Esophagus mucosa (tissue), 1 donor: ENCODE measurements at places on chromosomes 1 and 21. TPM values are rescaled to one million over a fixed set of nuclear protein-coding genes. Genes with fewer than 3 reads are reported as not detected.

- no peak for ATAC-seq
Observed at GRCh38 chr1:32885676-32886003, 651 bp upstream of the HPCA start.

GRCh38 chr1:56626546-56626945 is 18.6 kb upstream of the PRKAA2 start:
- no peak for ATAC-seq

GRCh38 chr1:224718470-224719053 is 102.4 kb downstream of the CNIH3 start:
- no peak for ATAC-seq

DNA sequence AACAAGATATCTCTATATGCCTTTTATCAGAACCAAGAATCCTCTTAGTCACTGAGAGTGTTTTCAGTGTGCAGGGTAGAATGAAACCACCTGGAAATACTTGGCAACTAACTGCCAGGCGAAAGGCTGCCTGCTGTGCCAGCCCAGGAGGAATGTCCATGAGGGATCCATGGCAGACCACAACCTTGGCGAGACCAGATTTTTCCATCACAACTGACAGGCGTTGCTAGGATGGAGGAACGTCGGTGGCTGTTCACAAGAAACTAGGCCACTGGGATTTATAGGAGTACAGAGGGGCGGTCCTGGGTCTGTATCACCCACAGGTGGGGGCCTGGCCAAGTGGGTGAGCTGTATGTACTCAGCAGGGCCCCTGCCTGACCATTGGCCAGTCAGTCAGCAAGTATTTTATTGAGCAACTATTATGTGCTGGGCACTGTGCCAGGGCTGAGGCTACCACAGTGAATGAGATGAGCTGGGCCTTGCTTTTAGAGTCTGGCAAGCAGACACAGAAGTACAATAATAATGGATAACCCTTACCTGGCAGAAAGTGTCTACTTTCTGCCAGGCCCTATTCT is 199.4 kb downstream of the FOXD2 start:
- no peak for ATAC-seq

DNA sequence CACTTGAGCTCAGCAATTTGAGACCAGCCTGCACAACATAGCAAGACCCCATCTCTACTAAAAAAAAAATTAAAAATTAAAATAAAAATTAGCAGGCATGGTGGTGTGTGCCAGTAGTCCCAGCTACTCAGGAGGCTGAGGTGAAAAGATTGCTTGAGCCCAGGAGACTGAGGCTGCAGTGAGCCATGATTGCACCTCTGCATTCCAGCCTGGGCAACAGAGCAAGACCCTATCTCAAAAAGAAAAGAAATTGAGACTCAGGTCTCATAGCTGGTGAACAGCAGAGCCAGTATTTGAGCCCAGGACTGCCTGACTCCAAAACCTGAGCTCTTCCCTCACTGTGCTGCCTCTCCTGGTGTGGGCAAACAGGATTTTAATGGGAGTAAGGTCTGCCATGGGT is 28.4 kb upstream of the RCAN3 start:
- ATAC-seq: no peak

DNA sequence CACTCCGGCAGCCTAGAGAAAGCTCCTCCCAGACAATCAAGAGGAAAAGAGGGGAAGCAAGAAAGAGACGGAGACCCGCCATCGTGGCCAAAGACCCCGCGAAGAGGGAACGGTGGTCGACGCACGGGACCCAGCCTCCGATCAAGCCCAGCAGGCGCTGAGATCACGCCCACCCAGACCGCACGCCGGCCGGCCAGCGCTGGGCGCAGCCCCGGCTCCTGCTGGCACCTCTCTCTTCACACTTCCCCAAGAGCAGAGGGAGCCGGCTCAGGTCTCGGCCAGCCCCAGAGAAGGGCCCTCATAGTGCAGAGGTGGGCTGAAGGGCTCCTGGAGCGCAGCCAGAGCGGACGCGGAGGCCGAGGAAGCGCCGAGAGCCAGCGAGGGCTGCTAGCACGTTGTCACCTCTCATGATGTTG is 918.4 kb upstream of the ADAMTS5 start:
- no peak for ATAC-seq

DNA sequence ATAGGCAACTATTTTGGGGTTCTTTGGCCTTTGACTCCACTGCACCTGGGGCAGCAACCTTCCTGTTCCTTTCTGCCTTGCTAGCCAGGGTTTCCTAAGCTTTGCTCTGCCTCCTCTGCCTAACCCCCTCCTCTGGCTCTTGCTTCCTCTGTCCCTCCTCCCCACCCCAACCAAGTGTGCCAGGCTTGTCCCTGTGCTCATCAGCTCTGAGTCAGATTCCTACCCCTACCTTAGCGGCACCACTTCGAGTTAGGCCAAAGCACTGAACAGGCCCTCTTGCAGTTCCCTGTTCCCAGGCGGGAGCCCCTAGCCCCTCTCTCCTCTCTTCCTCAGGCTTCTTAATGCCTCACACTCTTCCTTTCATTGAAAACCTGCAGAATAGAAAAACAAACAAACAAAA is 74.8 kb upstream of the HAO2 start:
- no peak for ATAC-seq

GRCh38 chr1:4149281-4149680 is 249.2 kb upstream of the C1orf174 start:
- ATAC-seq: no peak

- ATAC-seq: peak; percentile 17
Observed at GRCh38 chr1:162676750-162677149, 44.5 kb downstream of the DDR2 start.

DCDC2B gene
- not detected for total RNA-seq
